ENCODE measurements at places on chromosomes 4 and X. TPM values are rescaled to one million over a fixed set of nuclear protein-coding genes. Genes with fewer than 3 reads are reported as not detected.

DNA sequence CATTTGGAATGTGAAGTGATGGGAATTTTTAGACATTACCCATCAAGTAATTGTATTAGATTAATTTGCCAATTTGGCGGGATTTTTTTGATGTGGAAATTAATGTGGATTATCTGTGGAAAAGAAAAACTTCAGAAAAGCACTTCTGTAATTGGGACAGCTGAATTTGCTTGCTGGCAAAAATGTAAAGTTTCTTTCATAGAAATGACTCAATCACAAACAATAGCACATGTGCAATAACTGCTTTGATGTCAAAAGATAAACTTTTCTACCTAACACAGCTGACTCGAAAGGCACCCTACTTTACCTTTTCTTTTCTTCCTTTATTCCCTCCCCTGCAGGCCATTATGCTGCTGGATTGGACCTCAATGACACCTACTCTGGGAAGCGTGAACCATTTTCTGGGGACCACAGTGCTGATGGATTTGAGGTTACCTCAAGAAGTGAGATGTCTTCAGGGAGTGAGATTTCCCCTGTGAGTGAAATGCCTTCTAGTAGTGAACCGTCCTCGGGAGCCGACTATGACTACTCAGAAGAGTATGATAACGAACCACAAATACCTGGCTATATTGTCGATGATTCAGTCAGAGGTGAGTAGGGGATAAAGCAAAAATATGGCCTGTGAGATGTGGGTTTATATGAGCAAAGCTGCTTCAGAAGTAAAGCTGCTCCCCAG is 1.4 kb downstream of the AREG start:
- no peak for DNase-seq

DNA sequence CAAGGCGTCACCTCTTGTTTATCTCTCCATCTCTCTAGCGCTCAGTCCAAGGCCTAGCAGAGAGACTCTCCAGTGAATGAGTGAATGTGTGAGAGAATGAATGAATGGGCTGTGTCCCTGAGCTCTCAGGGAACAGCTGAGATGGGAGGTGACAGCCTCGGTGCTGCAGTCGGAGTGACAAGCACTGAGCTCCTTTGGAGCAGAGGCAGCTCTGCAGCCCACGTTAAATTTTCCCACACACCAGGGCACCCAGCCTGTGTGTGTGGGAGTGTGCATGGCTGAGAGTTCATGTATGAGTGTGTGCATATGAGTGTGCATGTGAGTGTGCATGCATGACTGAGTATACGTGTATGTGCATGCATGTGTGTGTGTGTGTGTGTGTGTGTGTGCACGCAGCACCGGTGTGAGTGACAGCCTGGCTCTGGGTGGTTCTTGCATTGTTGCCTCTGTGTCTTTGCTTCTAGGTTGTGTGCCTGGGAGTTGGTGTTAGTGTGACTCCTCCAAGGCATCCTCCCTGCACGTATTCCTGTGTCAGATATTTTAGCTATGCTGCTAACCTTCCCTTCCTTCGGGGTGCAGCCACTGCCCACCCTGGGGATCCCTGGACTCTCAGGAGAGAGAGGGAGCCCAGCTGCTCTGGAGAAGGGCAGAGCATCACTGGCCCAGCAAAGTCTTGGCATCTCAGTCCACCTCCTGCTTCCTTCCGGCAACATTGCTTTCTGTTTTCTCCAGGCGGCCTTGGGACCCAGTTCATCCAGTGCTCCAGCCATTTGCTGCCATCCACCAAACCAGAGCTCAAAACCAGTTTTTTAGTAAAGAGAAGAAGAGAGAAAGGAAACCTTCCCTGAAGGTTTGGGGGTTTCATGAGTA is 98.6 kb downstream of the PPP2R2C start:
- DNase-seq = no peak

DNA sequence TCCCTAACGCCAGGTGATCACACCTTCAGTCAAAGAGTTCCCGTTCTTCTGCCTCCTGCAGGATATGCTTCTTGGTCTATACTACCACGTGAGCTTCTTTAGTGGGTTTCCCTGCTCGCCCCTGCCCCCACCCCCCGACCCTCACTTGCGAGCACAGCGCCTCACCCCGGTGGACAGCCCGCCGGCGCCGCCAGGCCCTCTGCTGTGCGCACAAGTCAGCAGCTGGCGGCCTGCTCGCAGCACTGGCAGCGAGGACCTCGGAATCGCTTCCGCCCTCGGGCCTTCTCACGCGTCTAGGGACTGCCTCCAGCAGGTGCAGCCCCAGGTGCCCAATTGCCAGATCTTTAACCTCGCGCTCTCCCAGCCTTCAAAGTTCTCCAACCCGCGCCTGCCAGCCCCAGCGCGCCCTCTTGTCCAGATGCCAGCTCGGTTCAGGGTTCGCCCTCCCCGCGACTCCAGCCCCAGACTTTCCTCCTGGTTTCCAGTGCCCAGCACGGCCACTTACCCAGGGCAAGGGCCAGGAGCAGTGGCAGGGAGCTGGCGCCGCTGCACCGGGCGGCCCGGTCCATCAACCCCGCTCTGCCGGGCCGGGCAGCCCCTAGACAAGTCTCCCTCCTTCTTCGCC is 454 bp downstream of the BTC start:
- DNase-seq = peak; percentile 86

- DNase-seq = no peak
Measured at GRCh38 chrX:18945483-18945882, 38.4 kb downstream of the PHKA2 start.

The XK gene
- total RNA-seq = 22.8 TPM

The HTN3 gene
- not detected for total RNA-seq

The MAGEA12 gene
- total RNA-seq = not detected

The FAM47E gene
- 6.1 TPM for total RNA-seq
